Tibial nerve (tissue), 4 donors: ENCODE measurements at places on chromosomes 16 and 17. TPM values are rescaled to one million over a fixed set of nuclear protein-coding genes. Genes with fewer than 3 reads are reported as not detected.

DNA sequence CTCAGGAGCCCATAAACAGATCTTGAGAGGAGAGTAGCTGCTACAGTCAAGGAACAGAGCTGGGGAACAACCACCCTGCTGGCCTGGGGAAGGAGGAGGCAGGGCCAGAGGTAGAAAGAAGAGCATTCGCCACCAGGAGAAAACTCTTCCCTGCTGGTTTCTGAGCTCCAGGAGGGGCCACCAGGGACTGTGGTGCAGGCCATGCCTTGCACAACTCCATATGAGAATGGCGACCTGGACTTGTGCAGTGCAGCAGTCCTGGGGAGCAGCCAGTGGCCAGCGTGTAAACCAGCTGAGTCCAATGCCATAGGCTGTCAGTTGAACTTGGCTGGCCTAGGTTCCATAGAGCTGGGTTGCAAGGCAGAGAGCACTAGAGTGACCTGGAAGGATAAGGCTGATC, 11.6 kb downstream of the SLC13A2 start:
- H3K27ac ChIP-seq, result no peak overlapping the region
- H3K4me3 ChIP-seq, result no peak overlapping the region
- no peak for DNase-seq
- no peaks in the 10 kb centered on the region for H3K4me1 ChIP-seq
- H3K36me3 ChIP-seq, result no peaks in the 10 kb centered on the region
- H3K27me3 ChIP-seq, result no peaks in the 10 kb centered on the region

- peak overlapping the region; percentile 83 for H3K27ac ChIP-seq
- peaks cover 36% of the 10 kb centered on the region for H3K4me1 ChIP-seq
- DNase-seq, result no peak
Observed at GRCh38 chr16:67169642-67170167, 633 bp upstream of the NOL3 start.

- H3K4me3 ChIP-seq, result no peak overlapping the region
- no peaks in the 10 kb centered on the region for H3K27me3 ChIP-seq
- H3K36me3 ChIP-seq, result no peaks in the 10 kb centered on the region
Observed at GRCh38 chr16:81003610-81004460, 2.9 kb downstream of the CMC2 start.

DNA sequence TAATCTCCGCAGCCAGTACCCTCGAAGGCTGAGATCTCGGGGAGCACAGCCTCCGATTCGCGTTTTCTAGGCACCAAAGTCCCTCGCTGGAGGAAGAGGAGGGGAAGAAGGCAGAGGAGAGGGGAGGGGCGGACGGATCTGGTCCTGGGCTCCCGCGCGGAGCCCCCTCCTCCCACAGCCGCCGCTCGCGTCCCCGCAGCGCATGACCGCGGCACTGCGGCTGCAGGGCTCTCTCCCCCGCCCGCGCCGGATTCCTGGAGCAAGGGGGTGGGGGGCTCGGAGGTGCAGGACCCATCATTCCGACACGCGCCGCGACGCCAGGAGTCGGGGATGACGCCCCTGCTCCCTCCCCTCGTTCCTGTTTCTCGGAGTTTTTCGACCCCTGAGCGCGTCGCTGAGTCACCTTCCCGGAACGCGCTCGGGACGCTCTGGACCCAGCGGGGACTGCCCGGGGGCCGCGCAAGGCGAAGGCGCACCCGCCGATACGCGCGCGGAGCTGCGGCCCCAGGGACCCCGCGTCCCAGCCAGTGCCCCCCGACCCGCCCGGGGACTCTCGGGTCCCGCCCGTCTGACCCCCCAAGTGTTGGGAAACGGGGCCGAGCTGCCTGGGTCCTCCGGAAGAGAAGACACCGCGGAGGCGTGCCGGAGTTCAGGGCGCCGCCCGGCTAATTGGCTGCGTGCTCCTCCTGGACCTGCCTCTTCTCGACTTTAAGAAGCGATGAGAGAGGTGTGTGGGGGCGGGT, 1.4 kb upstream of the SPHK1 start:
- H3K27me3 ChIP-seq, result no peaks in the 10 kb centered on the region
- H3K4me1 ChIP-seq, result peaks cover 34% of the 10 kb centered on the region

- peak overlapping the region; percentile 86 for H3K27ac ChIP-seq
- peak; percentile 77 for DNase-seq
- H3K27me3 ChIP-seq, result no peaks in the 10 kb centered on the region
- H3K36me3 ChIP-seq, result no peaks in the 10 kb centered on the region
- H3K4me1 ChIP-seq, result peaks cover 12% of the 10 kb centered on the region
- H3K4me3 ChIP-seq, result peak overlapping the region; percentile 44
Observed at GRCh38 chr16:14300705-14301168, 229.6 kb downstream of the MRTFB start.

- no peak for DNase-seq
- H3K27ac ChIP-seq, result no peak overlapping the region
- H3K4me1 ChIP-seq, result no peaks in the 10 kb centered on the region
- H3K36me3 ChIP-seq, result no peaks in the 10 kb centered on the region
- no peak overlapping the region for H3K4me3 ChIP-seq
- H3K27me3 ChIP-seq, result no peaks in the 10 kb centered on the region
Observed at GRCh38 chr17:38415250-38416194, 12.7 kb upstream of the ARHGAP23 start.

GRCh38 chr17:7838090-7839075, 4.4 kb downstream of the KDM6B start:
- DNase-seq, result no peak
- no peaks in the 10 kb centered on the region for H3K27me3 ChIP-seq
- H3K4me3 ChIP-seq, result no peak overlapping the region
- peak overlapping the region; percentile 97 for H3K27ac ChIP-seq

GRCh38 chr16:79997257-79997656, 396.7 kb upstream of the MAF start:
- H3K4me3 ChIP-seq, result no peak overlapping the region
- H3K27me3 ChIP-seq, result no peaks in the 10 kb centered on the region
- no peaks in the 10 kb centered on the region for H3K36me3 ChIP-seq
- no peak overlapping the region for H3K27ac ChIP-seq
- no peak for DNase-seq

DNA sequence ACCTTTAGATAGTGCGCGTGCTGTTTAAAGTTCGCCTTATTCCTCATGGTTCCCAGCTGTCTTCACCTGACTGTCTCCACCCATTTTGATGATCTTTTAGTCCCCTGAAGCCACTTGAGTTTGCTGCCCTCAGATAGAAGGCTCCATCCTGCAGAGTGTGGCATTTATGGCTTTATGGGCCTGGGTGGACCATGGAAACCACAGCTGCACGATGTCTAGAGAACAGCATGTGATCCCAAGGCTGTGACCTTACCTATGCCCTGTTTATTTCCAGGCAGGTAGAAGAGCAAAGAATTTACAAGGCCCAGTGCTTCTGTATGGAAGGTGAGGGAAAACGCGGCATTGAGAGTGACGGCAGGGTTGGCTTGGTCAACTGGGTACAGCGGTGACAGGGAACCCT, 356.9 kb downstream of the SLC39A11 start:
- no peak overlapping the region for H3K27ac ChIP-seq
- H3K27me3 ChIP-seq, result no peaks in the 10 kb centered on the region

Gene GJC1
- total RNA-seq, result 9.6 TPM

Gene KRTAP1-5
- 0.60 TPM for total RNA-seq
